ENCODE measurements at places on chromosomes 13 and 19. TPM values are rescaled to one million over a fixed set of nuclear protein-coding genes. Genes with fewer than 3 reads are reported as not detected.

Gene URAD
- total RNA-seq = not detected

Gene KLK2
- total RNA-seq = 0.44 TPM

Gene FAM124A
- 0.23 TPM for total RNA-seq

Gene LILRA6
- total RNA-seq = 0.60 TPM

Gene PEAK3
- 0.14 TPM for total RNA-seq

Gene HIPK4
- total RNA-seq = 0.11 TPM

- H3K4me1 ChIP-seq = peaks cover 10% of the 10 kb centered on the region
- no peaks in the 10 kb centered on the region for H3K27me3 ChIP-seq
- H3K4me3 ChIP-seq = no peak overlapping the region
- DNase-seq = no peak
Observed at GRCh38 chr13:28267497-28267896, 129.2 kb downstream of the PAN3 start.

DNA sequence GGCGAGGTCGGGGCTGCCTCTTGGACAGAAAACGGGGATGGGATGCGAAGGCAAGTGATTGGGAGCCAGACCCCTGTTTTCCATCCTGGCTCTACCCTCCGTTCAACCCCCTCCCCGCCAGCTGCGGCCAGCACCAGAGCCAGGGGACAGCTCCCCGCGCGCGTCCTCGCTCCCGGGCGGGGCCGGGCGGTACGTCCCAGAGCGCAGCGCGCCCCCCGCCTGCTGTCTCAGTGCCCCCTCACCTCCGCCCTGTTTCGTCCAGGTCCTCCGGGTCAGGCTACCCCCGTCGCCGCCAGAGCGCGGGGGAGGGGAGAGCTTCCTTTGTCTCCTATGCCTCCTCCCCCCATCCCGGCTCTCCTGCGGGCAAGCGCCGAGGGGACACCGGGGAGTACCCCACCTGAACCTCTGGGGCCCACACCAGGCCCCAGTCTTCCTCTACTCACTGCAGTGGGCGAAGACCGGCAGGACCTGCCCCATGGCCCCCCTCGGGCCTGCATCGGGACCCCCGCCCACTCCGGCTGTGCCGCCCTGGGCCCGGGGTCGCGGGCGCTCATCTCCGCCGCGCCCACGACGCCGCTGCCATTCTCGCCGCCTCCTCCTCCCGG, 396 bp downstream of the RTN2 start:
- peak overlapping the region; percentile 89 for H3K4me3 ChIP-seq
- peaks cover 6% of the 10 kb centered on the region for H3K36me3 ChIP-seq
- peak; percentile 78 for DNase-seq
- H3K4me1 ChIP-seq = peaks cover 38% of the 10 kb centered on the region
- peaks cover 27% of the 10 kb centered on the region for H3K27me3 ChIP-seq

GRCh38 chr13:101346161-101346560, 70.1 kb downstream of the NALCN start:
- no peak overlapping the region for H3K27ac ChIP-seq
- no peaks in the 10 kb centered on the region for H3K36me3 ChIP-seq

GRCh38 chr19:14979476-14980255, at the start of gene SLC1A6:
Gene SLC1A6 (minus strand): TSS chr19:14979864. CDS start chr19:14972910, 6,954 bp downstream.
- H3K27me3 ChIP-seq = peaks cover 35% of the 10 kb centered on the region
- no peak within 1 kb of the TSS for H3K27ac ChIP-seq
- H3K4me1 ChIP-seq = peaks cover 4% of the 10 kb centered on the region
- no peaks in the 10 kb centered on the region for H3K36me3 ChIP-seq

DNA sequence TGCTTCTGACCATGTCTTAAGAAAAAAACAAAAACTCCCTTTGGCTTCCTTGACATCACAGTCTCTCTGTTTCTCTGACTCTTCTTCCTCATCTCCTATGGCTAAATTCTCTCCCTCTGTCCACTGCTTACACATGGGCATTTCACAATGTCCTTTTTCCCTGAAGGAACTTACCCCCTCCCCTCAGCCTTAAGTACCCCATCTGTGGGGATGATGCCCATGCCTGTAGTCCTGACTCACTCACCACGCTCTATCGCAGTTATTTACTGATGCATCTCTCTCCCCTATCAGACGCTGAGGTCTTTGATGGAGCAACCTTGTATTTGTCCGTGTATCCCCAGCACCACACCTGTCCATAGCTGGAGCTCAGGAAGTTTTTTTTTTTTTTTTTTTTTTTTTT, 32.4 kb downstream of the ACTN4 start:
- H3K27ac ChIP-seq = no peak overlapping the region
- H3K4me1 ChIP-seq = peaks cover 74% of the 10 kb centered on the region
- no peak for DNase-seq
- no peak overlapping the region for H3K4me3 ChIP-seq

DNA sequence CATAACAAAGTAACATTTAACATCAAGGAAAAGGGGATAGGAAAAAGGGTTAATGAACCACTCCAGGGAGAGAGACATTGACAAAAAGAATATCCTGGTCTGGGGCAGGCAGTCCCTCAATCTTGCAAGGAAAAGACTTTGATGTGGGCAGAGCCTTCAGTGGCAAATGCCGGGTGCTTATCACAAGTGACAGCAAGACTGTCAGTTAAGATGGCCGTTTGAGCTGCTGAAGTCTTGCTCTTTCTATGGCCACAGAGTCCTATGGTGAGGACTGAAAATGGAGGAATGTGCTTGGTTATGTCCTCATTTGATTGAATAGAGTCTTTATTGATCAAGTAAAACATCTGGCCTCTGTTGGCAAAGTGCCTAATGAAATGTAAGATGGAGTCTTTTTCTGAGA, 112.1 kb downstream of the B3GLCT start:
- DNase-seq = no peak
- no peak overlapping the region for H3K4me3 ChIP-seq
- no peaks in the 10 kb centered on the region for H3K4me1 ChIP-seq
- peaks cover 12% of the 10 kb centered on the region for H3K36me3 ChIP-seq
- no peak overlapping the region for H3K27ac ChIP-seq

Gene CNFN
- not detected for total RNA-seq

Gene ERFL
- total RNA-seq = 4.3 TPM

Gene ZNF253
- total RNA-seq = 32.4 TPM

Gene A1BG
- total RNA-seq = 21.0 TPM

GRCh38 chr19:11324079-11324661, 15.3 kb downstream of the RAB3D start:
- peaks cover 3% of the 10 kb centered on the region for H3K27me3 ChIP-seq
- H3K27ac ChIP-seq = peak overlapping the region; percentile 96
- DNase-seq = peak; percentile 67
- peak overlapping the region; percentile 69 for H3K4me3 ChIP-seq

- H3K4me1 ChIP-seq = peaks cover 2% of the 10 kb centered on the region
- H3K27ac ChIP-seq = no peak overlapping the region
- no peak for DNase-seq
- H3K4me3 ChIP-seq = no peak overlapping the region
- H3K36me3 ChIP-seq = peaks cover 2% of the 10 kb centered on the region
Observed at GRCh38 chr13:76965759-76966421, 17.6 kb downstream of the ACOD1 start.

GRCh38 chr19:51101171-51101865, 6.9 kb downstream of the CTU1 start:
- no peak for DNase-seq
- no peaks in the 10 kb centered on the region for H3K27me3 ChIP-seq
- H3K27ac ChIP-seq = no peak overlapping the region
- H3K4me3 ChIP-seq = no peak overlapping the region

Gene ZNF211
- total RNA-seq = 33.6 TPM

Gene ATP8B3
- total RNA-seq = 18.6 TPM

GRCh38 chr19:43721469-43722048, 5.7 kb downstream of the IRGC start:
- no peak overlapping the region for H3K4me3 ChIP-seq
- peaks cover 2% of the 10 kb centered on the region for H3K27me3 ChIP-seq
- peaks cover 8% of the 10 kb centered on the region for H3K4me1 ChIP-seq
- H3K36me3 ChIP-seq = no peaks in the 10 kb centered on the region
- H3K27ac ChIP-seq = no peak overlapping the region

GRCh38 chr19:35337984-35338296, 9.0 kb downstream of the CD22 start:
- no peak overlapping the region for H3K27ac ChIP-seq
- peaks cover 19% of the 10 kb centered on the region for H3K27me3 ChIP-seq
- peaks cover 8% of the 10 kb centered on the region for H3K4me1 ChIP-seq
- DNase-seq = no peak

Gene FAAP24
- total RNA-seq = 6.3 TPM

All from activated naive CD8-positive, alpha-beta T cell treated with anti-CD3 and anti-CD28 coated beads, Interleukin-2, amount 10 ng/mL, durations not matched to agents 7 days and 5 days (primary cell).